ENCODE measurements at places on chromosomes 6 and 20. TPM values are rescaled to one million over a fixed set of nuclear protein-coding genes. Genes with fewer than 3 reads are reported as not detected.

The CRYBG1 gene
- 0.40 TPM for total RNA-seq

The PTPN1 gene
- 35.3 TPM for total RNA-seq

The AHCY gene
- total RNA-seq: 184 TPM

The HLA-DOB gene
- total RNA-seq: 2.6 TPM

The RAD21L1 gene
- not detected for total RNA-seq

The IP6K3 gene
- 2.9 TPM for total RNA-seq

DNA sequence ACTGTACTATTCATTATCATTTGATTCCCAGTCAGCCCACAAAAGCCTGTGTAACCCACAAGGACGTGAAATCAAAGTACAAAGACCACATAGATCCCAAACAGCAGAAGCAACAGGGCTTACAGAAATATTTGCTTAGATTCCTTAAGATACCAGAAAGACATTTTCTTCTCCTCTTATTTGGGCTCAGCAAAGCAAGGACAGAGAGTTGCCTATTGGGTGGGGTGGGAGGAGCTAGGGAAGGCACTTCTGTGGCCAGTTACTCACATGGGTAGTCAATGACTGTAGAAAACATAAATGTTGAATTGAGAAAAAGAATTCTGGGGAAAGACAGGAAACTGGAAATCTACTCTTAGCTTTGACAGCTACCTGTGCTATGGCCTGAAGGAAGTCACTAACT, 19.8 kb downstream of the PDE7B start:
- H3K36me3 ChIP-seq: no peaks in the 10 kb centered on the region
- no peak overlapping the region for H3K27ac ChIP-seq
- no peaks in the 10 kb centered on the region for H3K4me1 ChIP-seq

- no peak overlapping the region for H3K27ac ChIP-seq
- no peaks in the 10 kb centered on the region for H3K36me3 ChIP-seq
- H3K4me1 ChIP-seq: no peaks in the 10 kb centered on the region
- no peak for DNase-seq
These were observed 42.2 kb upstream of the SMAP1 start for GRCh38 chr6:70625436-70625835.

GRCh38 chr6:108578595-108579327, 18.0 kb downstream of the FOXO3 start:
- peaks cover 13% of the 10 kb centered on the region for H3K4me1 ChIP-seq
- H3K27ac ChIP-seq: no peak overlapping the region
- no peaks in the 10 kb centered on the region for H3K36me3 ChIP-seq
- H3K27me3 ChIP-seq: no peaks in the 10 kb centered on the region

- H3K27me3 ChIP-seq: no peaks in the 10 kb centered on the region
- no peak overlapping the region for H3K27ac ChIP-seq
- no peak overlapping the region for H3K4me3 ChIP-seq
- no peaks in the 10 kb centered on the region for H3K36me3 ChIP-seq
- no peak for DNase-seq
These were observed 55.7 kb downstream of the AFG1L start for GRCh38 chr6:108350528-108350927.

- H3K27me3 ChIP-seq: no peaks in the 10 kb centered on the region
- no peak overlapping the region for H3K4me3 ChIP-seq
- DNase-seq: peak; percentile 68
- no peak overlapping the region for H3K27ac ChIP-seq
- peaks cover 14% of the 10 kb centered on the region for H3K4me1 ChIP-seq
These were observed 44.0 kb downstream of the SIM1 start for GRCh38 chr6:100420711-100421110.

GRCh38 chr6:115932481-115932880, 128.2 kb downstream of the FRK start:
- no peaks in the 10 kb centered on the region for H3K27me3 ChIP-seq
- H3K27ac ChIP-seq: no peak overlapping the region
- DNase-seq: no peak
- H3K4me3 ChIP-seq: no peak overlapping the region

GRCh38 chr6:6224933-6225486, 95.5 kb downstream of the F13A1 start:
- no peak overlapping the region for H3K27ac ChIP-seq
- H3K27me3 ChIP-seq: no peaks in the 10 kb centered on the region
- H3K4me3 ChIP-seq: no peak overlapping the region
- H3K4me1 ChIP-seq: peaks cover 15% of the 10 kb centered on the region
- H3K36me3 ChIP-seq: no peaks in the 10 kb centered on the region

DNA sequence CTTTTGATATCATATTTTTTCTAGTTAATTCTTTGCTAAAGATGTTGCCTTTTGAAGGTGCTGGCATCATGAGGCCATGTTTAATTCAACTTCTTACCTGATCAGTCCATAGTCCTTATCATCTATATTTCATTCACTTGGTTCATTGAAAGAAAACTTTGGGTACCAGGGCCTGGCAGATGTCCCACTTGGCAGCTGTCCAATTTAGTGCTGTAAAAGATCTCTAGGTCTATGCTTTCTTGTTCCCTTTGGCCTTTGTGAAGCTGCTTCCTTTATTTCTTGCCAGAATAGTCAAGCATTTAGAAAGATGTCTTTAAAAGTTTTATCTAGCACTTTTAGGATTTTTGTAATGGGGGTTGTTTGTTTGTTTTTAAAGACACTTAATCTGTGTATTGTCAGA, 61.7 kb upstream of the EYA4 start:
- H3K4me1 ChIP-seq: no peaks in the 10 kb centered on the region
- H3K4me3 ChIP-seq: no peak overlapping the region
- no peaks in the 10 kb centered on the region for H3K36me3 ChIP-seq
- H3K27me3 ChIP-seq: no peaks in the 10 kb centered on the region

DNA sequence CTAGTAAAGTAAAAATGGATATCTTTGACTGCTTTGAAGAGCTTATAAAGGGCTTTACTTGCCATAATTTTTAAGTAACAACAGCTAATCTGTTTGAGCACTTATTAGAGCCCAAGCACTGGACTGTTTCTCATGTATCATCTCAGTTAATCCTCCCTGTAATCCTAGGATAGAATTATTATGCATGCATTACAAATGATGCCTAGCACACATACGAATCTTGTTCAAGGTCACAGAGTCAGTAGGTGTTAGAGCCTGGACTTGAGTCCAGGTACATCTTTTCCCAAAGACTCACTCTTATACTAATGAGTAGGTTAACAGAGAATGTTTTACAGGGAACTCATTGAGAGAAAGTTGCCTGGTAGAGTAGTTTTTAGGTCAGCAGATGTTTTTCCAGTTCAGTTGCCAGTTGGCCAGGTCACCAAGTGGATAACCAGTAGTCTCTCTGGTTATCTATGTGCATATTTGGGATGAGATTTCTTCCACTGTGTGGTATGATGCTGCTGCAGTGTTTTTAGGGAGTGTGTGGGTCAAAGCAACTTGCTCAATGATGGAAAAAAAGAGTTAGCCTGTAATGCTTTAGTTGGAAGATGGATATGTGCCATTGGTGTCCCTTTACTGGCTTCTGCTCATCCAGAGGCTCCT, 32.3 kb upstream of the LAMA4 start:
- peaks cover 11% of the 10 kb centered on the region for H3K4me1 ChIP-seq
- no peak overlapping the region for H3K27ac ChIP-seq
- H3K27me3 ChIP-seq: no peaks in the 10 kb centered on the region
- H3K36me3 ChIP-seq: no peaks in the 10 kb centered on the region

DNA sequence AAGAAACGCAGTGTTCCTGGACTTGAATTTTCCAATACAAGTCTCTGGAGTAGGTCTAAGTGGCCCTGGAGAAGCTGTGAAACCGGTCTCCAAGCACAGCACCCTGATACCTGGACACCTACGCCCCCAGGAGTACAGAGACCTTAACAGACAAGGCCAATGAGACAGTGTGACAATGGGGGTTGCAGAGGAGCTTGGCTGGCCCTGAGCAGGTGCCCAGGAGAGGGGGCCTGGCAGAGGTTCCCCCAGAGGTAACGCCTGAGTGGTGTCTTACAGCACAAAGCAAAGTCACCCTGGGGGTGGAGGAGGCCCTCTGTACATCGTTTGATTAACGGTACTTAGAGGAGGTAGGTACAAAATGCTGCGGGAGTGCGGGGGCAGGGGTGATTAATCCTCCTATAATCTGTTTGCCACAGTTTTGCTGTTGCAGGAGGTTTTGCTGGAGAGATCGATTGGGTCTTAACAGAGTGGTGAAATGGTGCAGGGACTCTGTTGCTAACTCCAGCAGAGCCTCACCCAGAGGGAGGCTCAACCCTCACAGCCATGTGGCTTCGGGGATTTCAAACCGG, 37.3 kb upstream of the APCDD1L start:
- H3K4me1 ChIP-seq: peaks cover 10% of the 10 kb centered on the region
- no peak overlapping the region for H3K4me3 ChIP-seq
- no peak overlapping the region for H3K27ac ChIP-seq
- DNase-seq: no peak
- H3K36me3 ChIP-seq: no peaks in the 10 kb centered on the region
- H3K27me3 ChIP-seq: no peaks in the 10 kb centered on the region

GRCh38 chr6:110878751-110879522, 4.4 kb downstream of the AMD1 start:
- peak overlapping the region; percentile 83 for H3K4me3 ChIP-seq
- H3K27me3 ChIP-seq: no peaks in the 10 kb centered on the region
- peak; percentile 57 for DNase-seq
- no peak overlapping the region for H3K27ac ChIP-seq
- no peaks in the 10 kb centered on the region for H3K36me3 ChIP-seq

DNA sequence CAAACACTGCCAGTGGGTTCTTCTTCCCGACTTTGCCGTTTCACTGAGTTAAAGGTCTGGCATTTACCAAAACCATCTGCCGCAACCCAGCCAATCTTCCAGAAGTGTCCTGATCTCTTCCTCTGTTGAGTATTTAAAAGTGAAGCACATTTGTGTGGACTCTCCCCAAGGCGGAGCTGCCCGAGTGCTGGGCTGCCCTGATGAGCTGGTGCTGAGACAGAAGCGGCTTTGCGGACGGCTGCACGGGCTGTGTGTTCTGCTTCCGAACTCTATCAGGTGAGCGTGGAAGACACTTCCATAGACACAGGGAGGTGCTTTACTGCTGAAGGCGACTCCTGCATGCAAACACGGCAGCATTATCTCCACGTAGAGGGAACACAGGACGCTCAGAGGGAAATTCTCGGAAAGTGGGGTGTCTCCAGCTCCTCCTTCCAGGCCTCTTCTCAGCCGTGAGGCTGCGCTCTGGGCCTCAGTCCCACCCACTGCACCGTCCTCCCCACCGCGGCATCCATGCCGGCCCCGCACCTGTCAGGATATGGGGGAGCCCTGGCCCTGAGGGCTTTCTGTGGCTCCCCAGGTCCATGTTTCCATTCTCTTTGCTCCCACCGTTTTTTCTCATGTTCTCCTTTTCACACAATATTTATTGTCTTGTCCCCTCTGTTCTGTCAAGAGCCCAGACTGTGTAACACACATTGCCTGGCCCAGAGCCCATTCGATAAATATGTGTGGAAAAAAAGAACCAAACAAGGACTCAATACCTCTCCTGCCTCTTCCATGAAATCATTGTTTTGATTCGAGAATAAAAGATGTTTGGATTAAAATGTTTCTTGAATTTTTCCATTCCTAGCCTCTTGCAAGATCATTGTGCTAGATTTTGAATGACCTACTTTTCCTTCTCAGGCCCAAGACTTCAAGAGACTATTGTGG, 205.1 kb downstream of the DLL1 start:
- H3K4me1 ChIP-seq: peaks cover 17% of the 10 kb centered on the region
- H3K36me3 ChIP-seq: no peaks in the 10 kb centered on the region
- H3K27me3 ChIP-seq: no peaks in the 10 kb centered on the region
- H3K4me3 ChIP-seq: no peak overlapping the region
- no peak for DNase-seq

All from neural progenitor cell (in vitro differentiated cells).